Gastrocnemius medialis (tissue), 4 donors: ENCODE measurements at places on chromosomes 12 and 14.
A peak's percentile ranks its signal among the peaks of the same experiment; 100 is the strongest.

DNA sequence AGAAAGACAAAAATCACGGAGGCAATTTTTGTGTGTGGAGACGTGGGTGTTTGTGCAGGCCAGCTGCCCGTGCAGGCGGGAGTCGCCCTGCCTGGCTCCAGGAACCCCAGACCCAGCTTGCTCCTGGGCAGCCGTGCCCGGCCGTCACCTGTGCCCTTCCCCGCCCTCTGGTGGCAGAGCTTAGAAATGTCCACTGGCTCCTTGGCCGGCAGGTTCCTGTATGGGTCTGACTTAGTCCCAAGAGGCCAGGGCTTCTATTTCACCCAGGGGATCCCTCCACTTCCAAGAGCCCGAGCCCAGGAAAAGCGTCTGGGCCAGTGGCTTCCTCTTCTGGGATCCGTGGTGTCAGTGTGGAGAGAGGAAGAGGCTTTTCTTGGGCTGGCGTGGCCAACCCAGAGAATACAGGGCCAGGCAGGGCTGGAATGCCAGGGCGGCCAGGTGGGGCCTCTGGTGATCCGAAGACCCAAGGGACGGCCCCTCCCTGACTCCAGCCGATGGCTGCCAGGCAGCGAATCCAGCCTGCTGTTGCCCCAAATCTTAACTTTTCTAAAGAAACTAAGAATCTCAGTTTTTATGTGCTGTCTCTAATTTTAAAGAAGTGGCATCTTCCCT lies 120.9 kb downstream of the TMEM132C start:
- no peak for DNase-seq

DNA sequence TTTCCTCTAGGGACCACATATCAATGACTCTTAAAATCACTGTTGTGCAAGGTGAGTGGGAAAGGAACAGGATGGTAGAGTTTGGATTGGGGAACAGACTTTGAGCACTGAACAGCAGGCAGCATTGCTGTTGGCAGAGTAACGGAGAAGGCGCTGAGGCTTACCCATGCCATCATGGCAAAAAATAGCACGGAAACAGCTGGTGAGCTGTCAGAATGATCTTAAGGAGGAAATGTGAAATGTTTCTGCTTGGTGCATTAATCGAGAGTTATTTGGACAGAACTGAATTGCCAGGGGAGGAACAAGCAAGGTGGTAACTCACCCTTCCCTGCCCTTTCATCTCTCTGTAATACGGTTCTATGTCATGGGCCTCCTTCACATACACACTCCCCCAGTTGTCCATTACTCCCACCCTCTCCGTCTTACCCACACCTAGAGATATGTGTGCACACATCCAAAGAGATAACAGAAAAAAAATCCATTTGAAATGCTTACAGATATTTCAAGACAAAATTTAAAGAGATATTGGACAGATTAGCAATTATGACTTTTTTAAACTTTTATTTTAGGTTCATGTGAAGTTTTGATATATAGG lies 572.5 kb downstream of the DIO2 start:
- DNase-seq: peak; percentile 21

DNA sequence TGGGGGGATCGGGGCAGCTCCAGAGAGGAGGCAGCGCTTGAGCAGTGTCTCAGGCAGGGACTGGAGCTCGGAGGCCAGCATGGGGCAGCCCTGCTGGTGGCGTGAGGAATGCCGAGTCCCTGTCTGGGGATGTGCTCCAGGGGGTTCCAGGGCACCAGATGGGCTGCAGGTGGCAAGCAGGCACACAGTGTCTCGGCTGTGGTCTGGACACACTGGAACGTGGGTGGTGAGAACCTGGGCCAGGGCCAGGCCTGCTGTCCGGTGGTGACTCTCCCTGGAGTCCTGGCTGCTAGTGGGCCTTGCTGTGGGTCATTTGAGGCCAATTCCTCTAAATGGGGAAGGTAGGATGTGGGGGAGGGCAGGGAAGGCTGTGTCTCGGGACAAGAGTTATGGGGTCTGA lies 199.4 kb upstream of the RTL1 start:
- DNase-seq: no peak

GRCh38 chr12:3289702-3290101 lies 201.3 kb upstream of the PRMT8 start:
- no peak for DNase-seq

DNA sequence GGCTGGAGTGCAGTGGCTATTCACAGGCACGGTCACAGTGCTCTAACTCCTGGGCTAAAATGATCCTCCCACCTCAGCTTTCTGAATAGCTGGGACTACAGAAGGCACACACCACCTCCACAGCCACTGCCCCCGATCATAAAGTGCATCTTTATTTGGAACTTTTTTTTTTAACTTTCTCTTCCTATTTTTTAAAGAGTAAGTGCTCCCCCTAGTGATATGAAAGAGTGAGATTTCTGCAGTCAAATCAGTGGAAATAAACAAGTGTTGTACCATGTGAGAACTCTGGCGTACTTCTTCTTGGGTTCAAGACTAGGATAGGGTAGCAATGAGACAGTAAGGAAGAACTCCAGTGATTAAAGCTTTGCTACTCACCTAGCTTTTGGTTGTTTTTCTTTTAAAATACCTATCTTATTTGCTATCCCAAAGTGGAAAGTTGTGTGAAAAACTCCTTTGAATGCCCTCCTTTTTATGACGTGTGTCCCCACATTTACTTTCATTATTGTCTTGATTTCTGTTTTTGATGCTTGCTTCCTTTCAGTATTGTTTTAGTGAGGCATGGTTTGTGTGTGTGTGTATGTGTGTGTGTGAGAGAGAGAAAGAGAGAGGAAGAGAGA lies 6.6 kb downstream of the PPP4R4 start:
- no peak for DNase-seq

GRCh38 chr14:33678005-33678404 lies 272.9 kb downstream of the EGLN3 start:
- DNase-seq: no peak

GRCh38 chr14:64628940-64629408 lies 75.2 kb upstream of the PLEKHG3 start:
- DNase-seq: no peak

- DNase-seq: no peak
Measured at GRCh38 chr12:101946233-101946611, 68.8 kb downstream of the DRAM1 start.

DNA sequence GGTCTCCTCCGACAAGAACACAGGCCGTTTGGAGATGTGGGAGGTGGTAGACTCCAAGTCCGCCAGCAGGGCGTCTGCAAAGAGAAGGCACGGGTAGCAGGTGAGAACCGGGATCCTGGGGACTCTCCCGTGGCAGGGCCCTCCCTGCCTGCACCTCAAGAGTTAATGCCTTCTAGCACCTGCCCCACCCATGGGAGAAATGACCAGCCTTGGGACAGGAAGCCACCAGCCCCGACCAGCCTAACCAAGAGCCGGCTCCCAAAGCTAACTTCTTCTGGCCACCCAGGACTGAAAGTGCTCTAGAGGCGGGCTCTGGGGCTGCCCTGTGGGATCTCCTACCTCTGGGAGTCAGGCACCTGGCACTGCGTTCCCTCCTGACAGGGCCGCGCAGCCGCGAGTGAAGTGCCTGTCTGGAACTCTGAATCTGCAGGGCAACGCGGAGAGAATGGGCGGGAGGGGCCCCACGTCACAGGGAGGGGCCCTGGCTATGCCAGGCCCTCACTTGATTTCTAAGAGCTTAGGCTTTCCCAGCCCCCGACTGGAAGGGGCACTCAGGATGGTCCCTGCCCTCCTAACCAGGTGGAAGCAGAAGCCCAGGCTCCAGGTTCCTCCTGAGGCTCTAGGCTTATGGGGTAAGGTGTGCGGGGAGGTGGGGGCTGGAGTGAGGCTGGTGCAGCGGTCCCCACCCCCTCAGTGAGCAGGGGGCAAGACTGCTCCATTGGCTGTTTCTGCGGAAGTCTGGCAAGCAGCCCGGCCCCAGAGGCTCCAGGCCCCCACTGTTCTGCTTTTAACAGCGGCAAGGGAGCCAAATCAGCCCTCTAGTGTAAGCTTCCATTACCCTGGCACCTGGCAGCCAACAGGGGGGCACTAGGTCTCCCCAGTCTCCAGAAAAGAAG lies 23.6 kb upstream of the RPLP0 start:
- DNase-seq: no peak

DNA sequence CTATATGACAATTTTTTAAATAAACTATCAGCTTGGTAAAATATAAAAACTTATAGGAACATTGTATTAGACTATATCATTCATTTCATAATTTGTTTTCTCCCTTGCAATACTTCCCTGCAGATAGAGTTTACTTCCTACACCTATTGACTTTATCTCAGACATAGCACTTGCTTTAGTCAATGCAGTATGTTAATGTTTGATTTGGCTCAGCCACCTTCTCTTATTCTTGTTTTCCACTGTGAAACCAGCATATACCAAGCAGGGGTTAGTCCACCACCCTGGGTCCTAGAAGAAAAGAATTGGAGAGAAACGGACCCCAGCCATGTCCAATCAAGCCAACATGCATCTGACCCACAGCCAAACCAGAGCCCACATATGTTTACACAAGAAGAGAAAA lies 10.4 kb upstream of the SOX5 start:
- DNase-seq: no peak

GRCh38 chr14:100580316-100581227 lies 6.6 kb downstream of the BEGAIN start:
- no peak for DNase-seq

- DNase-seq: no peak
Measured at GRCh38 chr14:59091976-59092375, 96.5 kb upstream of the DAAM1 start.

- no peak for DNase-seq
Measured at GRCh38 chr12:61504396-61505080, 755.7 kb upstream of the USP15 start.

- no peak for DNase-seq
Measured at GRCh38 chr12:3192221-3192620, 115.0 kb downstream of the TSPAN9 start.

DNA sequence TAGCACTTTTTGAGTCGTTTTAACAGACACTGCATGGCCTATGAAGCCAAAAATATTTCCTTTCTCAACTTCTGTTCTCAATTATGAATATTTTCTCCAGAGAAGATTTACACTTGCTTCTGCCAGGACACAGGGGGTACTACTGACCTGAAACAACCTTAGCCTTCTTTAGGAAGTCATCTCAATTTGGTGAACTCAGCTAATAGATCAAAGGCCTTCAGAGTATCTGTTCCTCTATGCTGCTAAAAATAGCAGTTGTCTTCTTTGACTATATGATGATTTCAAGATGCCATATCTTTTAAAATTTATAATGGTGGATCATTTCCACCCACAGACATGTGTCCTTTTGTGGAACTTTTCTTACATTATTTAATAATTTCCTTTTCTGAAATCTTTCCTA lies 14.0 kb upstream of the NDUFA12 start:
- no peak for DNase-seq

GRCh38 chr14:65352964-65353530 lies 59.5 kb upstream of the FUT8 start:
- no peak for DNase-seq

DNA sequence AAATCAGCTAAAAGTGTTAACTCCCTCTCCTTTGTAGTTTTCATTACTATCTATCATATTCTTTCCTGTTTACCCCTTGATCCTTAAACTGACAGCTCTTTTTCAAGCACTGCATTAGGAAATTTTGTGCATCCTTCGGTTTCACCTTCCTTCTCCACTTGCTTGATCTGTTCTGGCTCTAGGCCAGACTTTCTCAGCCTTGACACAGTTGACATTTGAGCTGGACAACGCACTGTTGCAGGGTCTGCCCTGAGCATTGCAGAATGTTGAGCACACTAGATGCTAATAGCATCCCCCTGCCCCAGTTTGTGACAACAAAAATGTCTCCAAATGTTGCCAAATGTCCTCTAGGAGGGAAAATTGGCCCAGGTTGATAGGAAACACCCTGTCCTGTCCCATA lies 75.4 kb upstream of the KCNJ8 start:
- DNase-seq: peak; percentile 13

DNA sequence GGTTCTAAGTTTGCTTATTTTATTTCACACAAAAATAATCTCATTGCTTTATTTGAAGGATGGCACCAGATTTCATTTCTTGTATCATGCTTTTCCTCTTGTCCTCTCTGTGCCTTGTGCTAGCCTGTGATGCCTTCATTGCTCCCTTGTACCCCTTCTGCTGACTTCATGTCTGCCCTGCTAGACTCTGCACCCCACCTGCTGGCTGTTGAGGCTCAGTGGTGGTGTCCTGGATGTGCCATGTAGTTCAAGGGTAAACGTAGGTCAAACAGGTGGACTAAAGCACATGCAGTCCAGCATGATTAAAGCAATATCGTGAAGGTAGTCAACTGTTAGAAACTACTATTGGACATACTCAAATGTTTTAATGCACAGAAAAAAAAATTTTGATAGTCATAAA lies 21.6 kb downstream of the MRPS35 start:
- no peak for DNase-seq

- no peak for DNase-seq
Measured at GRCh38 chr14:21015312-21015711, 9.5 kb downstream of the NDRG2 start.

GRCh38 chr12:85281636-85282312 lies 1.8 kb downstream of the ALX1 start:
- no peak for DNase-seq
